CD8-positive, alpha-beta memory T cell (primary cell): ENCODE measurements at places on chromosomes 1 and 21.

- no peak for DNase-seq
These were observed 29.1 kb upstream of the KIAA0040 start for GRCh38 chr1:175221557-175222175.

DNA sequence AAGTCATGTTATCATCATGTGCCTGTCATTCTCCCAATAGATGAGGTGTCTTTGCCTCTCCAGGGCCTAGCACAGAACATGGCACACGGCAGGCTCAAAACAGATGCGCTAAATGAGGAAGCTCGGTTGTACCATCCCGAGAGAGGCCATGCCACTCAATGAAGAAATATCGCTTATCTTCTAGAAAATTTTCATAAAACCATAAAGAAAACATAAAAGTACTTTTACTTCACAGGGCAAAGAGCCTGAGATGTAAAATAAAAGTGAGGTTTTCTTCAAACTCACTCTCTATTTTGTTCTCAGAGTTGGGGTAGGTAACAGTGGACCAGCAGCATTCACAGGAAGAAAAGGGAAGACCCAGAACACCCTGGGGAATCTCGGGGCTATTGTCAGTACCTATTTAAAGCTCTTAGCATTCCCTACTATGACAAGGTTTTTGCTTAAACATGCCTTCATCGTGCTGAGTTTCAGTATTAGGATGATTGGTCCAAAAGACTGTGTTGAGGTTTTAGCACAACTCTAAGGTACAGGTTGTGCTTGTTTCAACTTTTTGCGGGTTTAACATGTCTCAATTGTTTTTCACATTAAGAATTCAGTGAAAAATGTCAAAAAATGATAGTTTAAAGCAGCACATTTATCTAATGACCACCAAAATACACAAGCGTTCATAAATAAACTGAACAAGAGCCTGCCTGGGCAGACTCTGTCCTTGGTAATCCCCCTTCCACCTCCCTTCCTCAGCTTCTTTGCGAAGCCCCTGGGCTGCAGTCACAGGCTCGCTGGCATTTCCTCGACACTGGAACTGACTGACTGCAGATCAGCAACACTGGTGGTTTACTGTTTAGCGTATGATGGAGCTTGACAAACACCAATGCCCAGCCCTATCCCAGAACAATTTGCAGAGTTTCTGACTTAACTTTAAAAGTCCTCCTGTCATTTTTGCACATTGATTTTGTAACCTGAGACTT lies 55.6 kb downstream of the COQ8A start:
- no peak for DNase-seq

DNA sequence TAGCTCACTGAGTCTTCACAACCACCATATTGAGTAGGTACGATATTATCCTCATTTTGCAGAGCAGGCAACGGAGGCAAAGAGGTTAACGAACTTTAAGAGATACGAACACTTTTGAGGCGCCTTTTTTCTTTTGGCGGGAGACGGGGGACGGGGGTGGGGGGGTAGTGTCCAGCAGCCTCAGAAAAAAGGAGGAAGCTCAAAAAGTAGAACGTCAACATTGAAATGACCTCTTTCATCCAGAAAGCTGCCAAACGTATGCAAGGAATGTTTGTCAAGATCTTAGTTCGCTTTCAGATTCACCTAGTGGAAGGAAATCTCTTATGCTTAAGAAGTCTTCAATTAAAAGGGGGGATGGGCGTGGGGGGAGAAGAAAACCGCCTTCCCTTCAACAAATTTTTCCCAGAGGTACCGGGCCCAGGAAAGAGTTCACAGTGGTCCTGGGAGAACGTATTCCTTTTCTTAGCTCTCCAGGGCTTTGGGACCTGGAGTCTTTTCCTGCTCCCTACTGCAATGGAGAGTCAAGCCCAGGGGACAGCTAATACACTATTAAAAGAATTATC lies 1.1 kb upstream of the PCAT6 start:
- no peak for DNase-seq

DNA sequence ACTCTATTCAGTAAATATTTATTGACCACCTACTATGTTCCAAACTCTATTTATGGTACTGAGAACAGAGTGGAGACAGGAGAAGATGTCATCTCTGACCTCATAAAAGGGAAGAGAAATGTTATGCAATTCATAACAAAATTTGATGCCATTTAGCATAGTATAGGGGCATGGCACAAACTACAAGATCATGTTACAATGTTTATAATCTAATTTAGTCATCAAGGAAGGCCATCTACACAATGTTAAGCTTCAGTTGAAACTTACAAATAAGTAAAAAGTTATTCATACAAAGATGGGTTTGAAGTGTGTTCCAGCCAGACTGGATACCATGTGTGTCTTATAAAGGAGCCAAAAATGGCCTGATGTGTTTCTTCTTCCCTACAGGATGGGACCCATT lies 146.8 kb upstream of the CHRM3 start:
- no peak for DNase-seq

DNA sequence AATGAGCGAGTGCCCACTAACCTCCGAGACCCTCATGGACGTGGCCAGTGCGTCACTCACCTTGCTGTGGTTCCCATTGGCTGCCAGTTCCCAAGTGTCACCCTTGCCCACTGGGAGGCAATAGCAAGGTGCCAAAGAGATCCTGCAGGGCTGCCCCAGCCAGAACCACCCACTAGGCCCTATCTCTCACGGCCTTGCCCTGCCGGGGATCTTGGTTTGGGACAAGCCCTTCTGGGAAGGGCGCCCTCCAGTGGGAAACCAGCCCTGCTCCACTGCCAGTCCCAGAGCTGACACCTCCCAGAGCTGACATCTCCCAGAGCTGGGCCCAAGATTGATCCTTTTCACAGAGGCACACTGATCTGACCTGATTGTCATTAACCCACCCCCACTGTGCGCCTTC lies 2.1 kb upstream of the SELENON start:
- DNase-seq = no peak

DNA sequence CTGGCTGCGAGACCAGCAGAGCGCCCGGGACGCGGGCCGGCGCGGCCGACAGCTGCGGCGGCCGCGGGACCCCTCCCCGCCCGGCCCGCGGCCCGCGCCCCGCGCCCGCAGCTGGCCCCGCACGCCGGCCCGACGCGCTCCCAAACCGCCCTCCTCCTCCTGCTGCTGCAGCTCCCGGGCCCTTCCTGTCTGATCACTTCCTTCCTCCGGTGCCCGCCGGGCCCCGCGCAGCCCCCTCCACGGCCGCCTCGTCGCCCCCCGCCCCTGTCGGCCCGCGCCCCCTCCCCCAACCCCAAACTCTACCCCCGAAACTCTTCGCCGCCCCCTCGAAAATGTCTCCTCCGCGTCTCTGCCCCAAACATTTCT lies 594 bp downstream of the LUZP1 start:
- DNase-seq = no peak

DNA sequence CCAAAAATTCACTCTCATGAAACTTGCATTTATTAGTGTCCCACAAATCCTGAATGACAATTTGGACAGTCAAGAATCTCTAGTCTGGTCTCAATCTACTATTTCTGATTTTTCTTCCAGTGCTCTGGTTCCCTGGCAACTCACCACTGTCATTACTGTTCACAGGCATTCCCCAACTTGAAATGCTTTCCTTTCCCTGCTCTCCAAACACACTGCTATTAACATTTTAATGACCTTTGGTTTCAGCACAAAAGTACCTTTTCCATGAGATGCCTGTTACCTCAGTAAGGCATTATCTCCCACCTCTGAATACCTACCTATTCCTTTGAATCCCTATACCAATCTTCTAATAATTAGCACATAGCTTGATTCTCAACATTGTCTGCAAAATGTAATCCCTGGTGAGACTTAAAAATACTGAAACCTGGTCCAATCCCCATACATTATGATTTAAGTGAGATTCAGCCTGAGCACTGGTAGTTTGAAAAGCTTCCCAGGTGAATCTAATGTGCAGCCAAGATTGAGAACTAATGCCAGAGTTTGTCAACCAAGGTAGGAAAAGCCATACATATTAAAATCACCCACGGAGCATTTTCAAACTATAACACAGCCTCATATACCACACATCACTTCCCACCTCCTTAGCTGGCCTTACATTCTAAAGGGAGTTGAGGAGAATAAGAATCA lies 11.7 kb upstream of the ANGPTL3 start:
- DNase-seq = no peak

GRCh38 chr1:86436041-86436440 lies 12.1 kb downstream of the CLCA2 start:
- no peak for DNase-seq

DNA sequence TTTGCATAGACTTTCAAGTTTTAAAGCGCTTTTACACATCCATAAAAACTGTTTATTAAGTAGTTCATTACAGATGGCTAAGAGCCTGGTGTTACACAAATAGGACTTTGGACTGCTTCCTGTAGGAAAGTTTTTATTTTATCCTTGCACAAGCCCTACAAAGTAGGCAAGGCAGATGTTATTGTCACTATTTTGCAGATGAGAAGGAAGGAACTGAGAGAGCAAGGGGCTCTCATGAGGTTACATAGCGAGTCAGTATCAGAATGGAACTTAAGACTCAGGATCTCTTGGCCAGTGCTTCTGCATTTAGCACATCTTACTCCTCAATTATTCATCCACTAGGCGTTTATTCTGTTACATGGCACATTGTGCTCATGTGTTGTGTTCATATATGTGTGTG lies 2.6 kb upstream of the MAPKAPK2 start:
- no peak for DNase-seq
